HEK293T (cell line): ENCODE measurements at places on chromosomes 12 and 14.

DNA sequence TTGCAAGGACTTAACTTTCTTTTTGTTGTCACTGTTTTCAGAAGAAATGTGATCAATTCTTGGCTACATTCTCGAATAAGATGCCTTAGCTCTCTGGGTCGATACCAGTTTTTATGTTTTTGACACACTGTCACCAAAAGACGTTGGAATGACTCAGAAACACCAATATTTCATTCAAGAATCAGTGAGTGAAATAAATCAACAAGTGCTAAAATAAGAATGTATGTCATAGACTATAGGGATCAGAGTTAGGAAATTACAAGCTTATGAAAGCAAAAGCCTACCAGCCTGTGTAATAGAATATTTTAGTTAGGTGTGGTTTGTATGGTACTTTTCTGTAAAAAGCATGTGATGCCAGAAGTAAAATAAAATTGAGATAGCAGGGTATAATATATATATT, 17.8 kb downstream of the PPHLN1 start:
- no peak for DNase-seq

- no peak for DNase-seq
These were observed 320.6 kb downstream of the KCNC2 start for GRCh38 chr12:74889073-74889472.

DNA sequence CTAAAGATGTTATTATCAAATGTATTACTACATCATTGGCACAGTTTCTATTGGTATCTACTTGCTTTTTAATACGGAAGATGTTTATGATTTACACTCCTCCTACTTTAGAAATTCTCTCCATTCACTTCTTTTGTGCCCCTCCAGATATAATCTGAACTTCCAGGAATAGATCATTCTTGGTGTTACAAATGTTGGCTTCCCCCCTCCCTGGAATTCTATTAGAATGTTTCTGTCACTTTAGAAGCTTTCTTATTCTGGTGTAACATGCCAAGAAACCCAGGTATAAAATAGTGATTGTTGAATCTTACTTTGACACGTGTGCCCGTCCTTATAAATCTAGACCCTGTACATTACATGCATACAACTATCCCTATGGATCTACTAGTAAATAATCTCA, 1.2 kb upstream of the WDR20 start:
- no peak for DNase-seq

DNA sequence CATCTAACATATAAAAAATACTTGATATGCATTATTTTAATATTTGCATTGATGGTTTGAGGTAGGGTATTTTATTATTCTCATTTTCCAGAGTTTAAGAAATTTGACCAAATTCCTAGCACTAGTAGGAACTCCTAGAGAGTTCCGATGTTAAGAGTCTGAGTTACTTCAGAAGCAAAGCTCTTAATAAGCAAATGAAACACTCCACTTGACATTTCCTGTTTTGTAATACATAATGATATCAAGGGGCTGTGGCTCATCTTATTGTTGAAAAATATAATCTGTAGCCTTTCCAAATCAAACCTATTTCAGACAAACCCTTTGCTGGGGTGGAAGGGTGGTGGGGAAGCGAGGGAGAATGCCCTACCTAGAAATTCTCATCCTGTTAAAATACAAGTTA, 355.5 kb downstream of the DIO2 start:
- DNase-seq, result no peak

DNA sequence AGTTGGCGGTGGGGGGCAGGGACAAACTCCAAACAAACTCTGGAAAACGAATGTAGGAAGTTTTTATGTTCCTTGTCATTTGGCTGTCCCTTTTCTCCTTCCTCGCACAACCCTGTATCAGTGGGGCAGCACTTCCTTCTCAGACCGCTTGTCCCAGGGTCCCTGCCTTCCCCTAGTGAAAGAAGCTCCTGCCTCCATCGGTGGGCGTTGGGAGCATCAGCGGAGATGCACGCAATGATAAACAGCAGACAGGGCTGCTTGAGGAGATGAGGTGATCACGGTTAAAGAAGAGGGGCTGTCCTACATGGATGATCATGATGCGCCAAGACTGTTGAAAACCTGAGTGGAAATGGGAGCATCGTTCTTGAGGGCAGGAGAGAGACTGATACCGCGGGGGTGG, 620 bp downstream of the C1S start:
- no peak for DNase-seq
